Left ventricle myocardium inferior (tissue), 1 donor: ENCODE measurements at places on chromosomes 1 and 21. TPM values are rescaled to one million over a fixed set of nuclear protein-coding genes. Genes with fewer than 3 reads are reported as not detected.
A peak's percentile ranks its signal among the peaks of the same experiment; 100 is the strongest.

DNA sequence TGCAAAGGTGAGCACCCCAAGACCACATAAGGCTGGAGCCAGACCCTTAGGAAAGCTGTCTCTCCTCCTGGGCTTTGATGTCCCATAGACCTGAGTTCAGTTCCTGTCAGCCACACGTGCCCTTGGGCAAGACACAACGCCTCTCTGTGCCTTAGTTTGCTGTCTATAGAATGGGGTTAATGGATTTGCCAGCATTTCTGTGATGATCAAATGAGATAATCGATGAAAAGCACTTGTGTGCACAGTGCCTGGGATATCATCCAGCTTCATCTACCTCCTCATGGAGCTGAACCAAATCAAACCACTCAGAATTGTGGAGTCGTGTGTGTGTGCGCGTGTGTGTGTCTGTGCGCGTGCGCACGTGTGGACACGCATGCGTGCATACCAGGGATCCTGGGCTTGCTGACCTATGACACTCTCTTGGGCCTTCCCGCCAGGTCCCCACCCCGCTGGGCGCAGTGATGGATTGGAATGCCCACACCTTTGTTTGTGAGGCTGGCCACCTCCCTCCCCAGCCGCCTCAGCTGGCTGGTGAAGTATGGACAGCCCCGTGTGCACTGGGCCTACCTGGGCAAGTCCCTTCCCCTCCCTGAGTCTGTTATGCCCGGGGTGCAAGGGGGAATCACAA, 5.2 kb downstream of the TTC22 start:
- no peak for DNase-seq

SMIM1 gene
- 13.9 TPM for total RNA-seq

HSD3B2 gene
- total RNA-seq, result not detected

CLIC6 gene
- total RNA-seq, result 11.2 TPM

GRCh38 chr1:161111117-161111516, 6.7 kb downstream of the PFDN2 start:
- no peak for DNase-seq

DNA sequence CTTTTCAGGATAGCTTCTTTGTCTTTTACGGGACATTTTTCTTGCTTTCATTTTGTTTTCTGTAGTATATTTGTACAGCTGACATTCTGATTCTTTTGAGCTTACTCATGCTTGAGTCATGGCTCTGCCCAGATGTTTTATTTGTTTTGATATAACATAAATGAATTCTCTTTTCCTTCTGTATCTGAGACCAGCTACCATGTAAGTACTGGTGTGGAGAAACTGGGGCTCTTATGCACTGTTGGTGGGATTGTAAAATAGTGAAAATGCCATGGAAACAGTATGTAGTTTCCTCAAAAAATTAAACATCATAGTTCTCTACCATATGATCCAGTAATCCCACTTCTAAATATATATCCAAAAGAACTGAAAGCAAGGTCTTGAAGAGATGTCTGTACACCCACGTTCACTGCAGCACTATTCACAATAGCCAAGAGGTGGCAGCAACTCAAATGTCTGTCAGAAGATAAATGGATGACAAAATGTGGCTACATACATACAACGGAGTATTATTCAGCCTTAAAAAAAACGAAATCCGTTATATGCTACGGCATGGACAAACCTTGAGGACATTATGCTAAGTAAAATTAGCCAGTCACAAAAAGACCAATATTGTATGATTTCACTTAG, 61.4 kb downstream of the EIF2B3 start:
- DNase-seq, result no peak

DNA sequence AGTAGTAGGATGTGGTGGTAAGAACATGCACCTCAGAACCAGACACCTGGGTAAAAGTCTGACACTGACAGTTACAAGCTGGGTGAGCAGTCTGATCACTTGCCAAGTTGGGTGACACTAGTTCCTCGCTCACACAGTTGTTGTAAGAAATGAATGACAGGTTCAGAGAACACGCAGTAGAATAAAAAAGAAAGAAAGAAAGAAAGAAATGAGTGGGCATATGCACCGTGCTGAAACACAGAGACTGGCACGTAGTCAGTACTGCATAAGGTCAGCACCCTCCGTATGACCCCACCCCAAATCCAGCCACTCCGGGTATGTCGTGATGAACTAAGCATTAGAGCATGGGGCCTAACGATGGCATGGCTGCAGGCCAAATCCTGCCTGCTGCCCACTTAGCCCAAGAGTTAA, 90.6 kb downstream of the GLUL start:
- no peak for DNase-seq

- DNase-seq, result peak; percentile 6
Measured at GRCh38 chr1:3018576-3018975, 2.7 kb upstream of the ACTRT2 start.

COL6A2 gene
- 157 TPM for total RNA-seq

S100A4 gene
- 137 TPM for total RNA-seq

TLCD4 gene
- 75.7 TPM for total RNA-seq

DNA sequence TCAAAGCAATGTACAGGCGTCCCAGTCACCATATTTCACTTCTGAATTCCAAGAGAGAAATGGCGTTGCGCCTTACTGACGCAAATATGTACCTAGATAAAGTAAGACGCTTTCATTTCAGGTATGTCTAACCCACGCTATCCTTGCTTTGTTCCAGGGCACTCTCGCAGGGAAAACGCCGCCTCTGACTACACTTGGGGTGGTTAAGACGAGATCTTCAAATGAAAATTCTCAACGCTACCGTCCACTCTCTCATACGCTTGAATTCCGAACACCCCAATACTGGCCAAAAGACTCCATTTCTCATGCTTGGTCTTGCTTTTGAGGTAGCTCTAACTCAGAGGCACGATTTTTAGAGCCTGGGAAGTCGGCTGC, 736 bp upstream of the ZMPSTE24 start:
- no peak for DNase-seq

GRCh38 chr1:236494586-236495466, 29.0 kb upstream of the LGALS8 start:
- no peak for DNase-seq

DPT gene
- 45.6 TPM for total RNA-seq

GRCh38 chr1:27292106-27292505, 29.9 kb upstream of the TMEM222 start:
- no peak for DNase-seq

GRCh38 chr1:175877939-175878737, 134.7 kb upstream of the TNR start:
- no peak for DNase-seq

DNA sequence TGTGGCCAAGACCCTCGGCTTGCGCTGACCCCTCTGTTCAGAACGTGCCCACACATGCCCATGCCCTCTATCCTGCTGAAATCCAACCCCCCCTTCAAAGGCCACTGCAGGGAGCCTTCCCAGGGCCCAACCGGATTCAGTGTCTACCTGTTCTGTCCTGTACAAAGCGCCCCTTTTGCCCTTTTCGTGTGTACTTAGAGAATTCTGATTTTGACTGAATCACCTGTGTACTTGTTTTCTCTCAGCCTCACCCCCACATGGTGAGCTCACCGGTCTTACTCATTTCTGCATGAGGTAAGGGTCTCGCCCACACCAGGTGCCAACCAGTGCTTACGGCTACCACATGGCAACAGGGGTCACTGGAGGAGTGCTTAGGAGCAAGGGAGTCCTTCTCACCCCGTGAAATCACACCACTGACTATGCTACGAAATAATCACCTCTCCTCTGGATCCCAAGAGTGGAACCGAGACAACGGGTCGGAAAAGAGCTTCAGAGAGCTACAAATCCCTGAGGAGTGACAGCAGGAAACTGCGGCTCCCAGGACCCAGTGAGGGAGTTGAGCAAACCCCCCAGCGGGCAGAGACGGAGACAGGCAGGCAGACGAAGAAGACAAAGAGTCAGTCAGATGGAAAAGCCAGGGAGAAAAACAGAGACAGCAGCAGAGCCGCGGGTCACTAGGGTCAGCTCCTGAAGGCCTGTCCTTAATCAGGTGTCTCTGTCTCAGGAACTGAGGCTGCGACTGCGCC, 2.1 kb upstream of the S100A2 start:
- DNase-seq, result no peak

DNA sequence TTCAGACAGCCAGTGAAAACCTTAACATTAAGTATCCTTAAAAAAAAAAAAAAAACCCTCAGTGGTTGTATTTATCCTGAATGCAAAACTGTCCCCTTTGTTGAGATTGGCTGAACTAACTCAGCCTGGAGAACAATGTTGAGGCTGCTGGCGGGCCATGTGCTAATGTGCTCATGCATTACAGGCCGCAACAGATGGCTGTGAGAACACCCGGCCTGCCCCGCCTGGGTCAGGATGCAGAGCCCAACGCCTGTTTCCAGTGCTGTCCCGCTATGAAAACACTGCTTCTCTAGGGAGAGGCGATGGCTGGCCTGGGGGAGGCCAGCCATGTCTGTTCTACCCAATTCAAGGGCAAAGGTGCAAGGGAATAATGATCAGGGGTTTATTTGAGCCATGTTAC, 13.8 kb downstream of the OLIG2 start:
- DNase-seq, result no peak

U2AF1 gene
- total RNA-seq, result 20.6 TPM

RHBG gene
- total RNA-seq, result not detected

IGFN1 gene
- total RNA-seq, result not detected
